ENCODE measurements at places on chromosomes 2 and 18.

GRCh38 chr2:37068686-37069085, 15.5 kb downstream of the HEATR5B start:
- DNase-seq: no peak

DNA sequence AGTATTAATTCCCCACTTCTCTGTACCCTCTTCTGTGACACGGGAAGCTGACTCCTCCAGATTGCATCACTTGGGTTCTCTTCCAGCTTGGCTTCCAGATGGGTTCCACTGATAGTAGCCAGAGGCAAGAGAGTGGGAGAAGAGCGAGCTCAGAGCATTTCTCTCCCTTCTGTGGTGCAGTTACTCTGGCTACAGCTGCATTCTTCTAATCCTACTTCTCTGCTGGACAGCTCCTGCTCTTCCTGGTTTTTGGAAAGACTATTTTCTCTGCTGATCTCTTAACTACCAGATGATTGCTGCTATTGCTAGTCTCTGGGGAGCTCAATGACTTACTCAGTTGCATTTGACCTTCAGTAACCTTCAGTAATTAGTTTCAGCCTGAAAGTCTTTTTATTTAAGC, 187.5 kb upstream of the MAP2 start:
- DNase-seq: no peak

- DNase-seq: peak; percentile 59
These were observed 1552.3 kb upstream of the SLC39A10 start for GRCh38 chr2:194104687-194105086.

GRCh38 chr2:188978291-188979081, 4.3 kb downstream of the COL3A1 start:
- DNase-seq: no peak

GRCh38 chr2:15799432-15799827, 140.9 kb upstream of the MYCN start:
- DNase-seq: no peak

- no peak for DNase-seq
These were observed 24.3 kb downstream of the SMYD1 start for GRCh38 chr2:88091943-88092342.

GRCh38 chr2:166238176-166238575, 110.4 kb upstream of the SCN1A start:
- no peak for DNase-seq

DNA sequence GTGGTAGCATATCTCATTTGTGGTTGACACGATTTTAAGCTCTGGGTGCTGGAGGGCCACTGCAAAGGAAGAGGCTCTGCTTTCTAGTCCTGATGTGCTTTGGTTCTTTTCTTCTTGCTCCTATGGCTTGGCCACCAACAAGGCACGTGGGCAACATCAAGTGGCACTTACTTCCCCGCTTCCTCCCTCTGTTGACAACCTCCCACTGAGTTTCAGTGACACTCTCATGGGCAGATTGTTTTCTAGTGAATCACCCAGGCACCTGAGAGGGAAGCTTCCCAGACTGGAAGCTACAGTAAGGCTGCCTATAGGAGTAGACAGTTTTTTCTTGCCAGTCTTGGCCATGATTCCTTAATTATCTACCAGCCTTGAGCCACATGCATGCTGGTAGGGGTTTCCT, 89.0 kb downstream of the NBAS start:
- DNase-seq: no peak

GRCh38 chr18:77107292-77107691, 25.3 kb downstream of the MBP start:
- DNase-seq: no peak

DNA sequence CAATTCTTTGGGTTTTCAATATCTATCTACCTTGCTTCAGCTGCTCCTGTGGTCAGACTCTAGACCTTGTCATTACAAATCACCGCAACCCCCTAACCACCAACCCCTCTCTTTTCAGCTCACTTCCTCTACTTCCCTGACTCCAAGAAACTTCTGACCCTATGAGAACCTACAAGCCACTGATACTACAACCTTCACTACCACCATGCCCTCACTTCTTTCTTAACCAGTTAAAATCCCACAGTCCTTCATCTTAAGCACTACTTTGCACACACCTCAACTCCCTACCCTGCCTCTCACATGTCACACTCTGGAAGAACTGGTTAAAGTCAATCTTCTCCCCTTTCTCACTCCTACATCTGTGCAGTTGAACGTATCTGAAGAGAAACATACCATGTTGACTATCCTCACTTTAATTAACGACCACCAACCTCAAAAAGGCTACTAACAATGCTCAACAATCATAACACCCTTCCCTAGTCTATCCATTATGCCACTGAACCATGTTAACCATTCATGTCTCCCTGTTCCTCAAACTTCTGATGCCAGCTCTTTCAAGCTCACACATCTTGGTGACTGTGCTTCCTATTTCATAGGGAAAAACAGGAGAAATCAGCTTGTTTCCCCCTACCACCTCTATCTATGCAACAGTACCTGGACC, 12.6 kb downstream of the EIF2AK3 start:
- DNase-seq: no peak

DNA sequence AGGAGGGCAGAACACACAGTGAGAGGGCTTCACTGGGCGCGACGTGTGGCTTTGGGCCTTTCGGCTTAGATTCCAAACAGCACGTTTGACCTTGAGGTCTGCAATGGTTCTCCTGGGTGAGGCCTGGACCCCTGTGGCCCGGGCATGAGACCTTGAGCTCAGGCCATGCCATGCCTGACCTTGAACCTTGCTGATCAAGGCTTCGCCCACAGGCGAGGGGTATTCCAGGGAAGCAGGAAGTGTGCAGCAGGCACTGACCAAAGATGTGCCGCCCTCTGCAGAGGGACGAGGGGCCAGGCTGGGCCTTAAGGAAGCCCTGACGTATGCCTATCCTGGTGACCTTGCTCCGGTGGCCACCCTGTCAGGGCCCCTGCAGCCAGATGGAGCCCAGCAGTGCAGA, 178.3 kb upstream of the HDAC4 start:
- no peak for DNase-seq

- peak; percentile 74 for DNase-seq
These were observed 1.6 kb downstream of the ZNF516 start for GRCh38 chr18:76493213-76494161.

DNA sequence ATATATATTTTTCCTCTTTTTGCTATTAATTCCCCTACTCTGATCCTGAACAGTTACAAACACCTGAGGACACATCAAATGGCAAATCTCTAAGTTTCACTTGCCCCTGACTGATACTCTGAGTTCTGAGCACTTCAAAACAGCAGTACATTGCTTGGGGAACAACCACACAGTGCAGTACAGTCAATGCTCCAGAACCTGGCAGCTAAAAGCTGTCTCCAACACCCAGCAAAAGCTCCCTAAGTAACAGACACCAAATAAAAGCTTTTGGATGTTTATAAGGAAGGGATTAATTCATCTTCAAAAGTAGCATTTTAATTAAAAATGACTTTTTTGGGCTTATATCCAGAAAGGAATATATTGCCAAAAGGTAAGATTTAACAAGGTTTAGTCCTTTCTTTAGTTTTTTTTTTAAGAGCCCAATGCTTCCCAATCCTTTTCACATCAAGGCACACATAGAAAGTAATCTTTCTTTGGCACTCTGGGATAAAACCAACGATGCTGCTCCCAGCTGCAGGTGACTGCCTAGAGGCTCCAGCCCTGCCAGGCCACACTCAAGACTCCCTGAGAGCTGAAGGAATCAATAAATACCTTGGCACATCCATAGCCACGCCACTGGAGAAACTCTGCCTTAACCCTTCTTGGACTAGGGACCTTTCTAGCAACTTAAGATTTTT, 164.9 kb upstream of the ZFP36L2 start:
- no peak for DNase-seq

GRCh38 chr2:74702001-74702715, 48.1 kb downstream of the SEMA4F start:
- DNase-seq: no peak

- DNase-seq: no peak
These were observed 6.7 kb upstream of the SCN1A start for GRCh38 chr2:166134252-166135151.

DNA sequence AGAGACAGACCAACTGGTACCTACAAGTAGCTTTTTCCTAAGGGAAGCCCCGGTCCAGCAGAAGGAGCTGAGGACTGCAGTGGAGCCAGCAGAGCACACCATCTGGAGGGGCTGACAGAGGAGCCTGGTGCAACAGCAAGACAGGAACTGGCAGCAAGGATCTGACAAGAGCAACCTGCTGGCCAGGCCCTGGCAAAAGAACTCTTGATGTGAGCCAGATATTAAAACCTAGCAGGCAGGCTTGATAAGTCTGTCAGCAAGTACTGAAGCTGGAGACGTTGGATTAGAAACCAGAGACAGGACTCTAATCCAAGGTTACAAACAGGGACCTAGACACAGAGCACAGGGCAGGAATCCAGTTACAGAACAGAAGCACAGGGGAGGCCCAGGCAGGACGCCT, 260.7 kb upstream of the MGAT5 start:
- no peak for DNase-seq

- no peak for DNase-seq
These were observed 10.1 kb downstream of the IWS1 start for GRCh38 chr2:127516041-127516762.

DNA sequence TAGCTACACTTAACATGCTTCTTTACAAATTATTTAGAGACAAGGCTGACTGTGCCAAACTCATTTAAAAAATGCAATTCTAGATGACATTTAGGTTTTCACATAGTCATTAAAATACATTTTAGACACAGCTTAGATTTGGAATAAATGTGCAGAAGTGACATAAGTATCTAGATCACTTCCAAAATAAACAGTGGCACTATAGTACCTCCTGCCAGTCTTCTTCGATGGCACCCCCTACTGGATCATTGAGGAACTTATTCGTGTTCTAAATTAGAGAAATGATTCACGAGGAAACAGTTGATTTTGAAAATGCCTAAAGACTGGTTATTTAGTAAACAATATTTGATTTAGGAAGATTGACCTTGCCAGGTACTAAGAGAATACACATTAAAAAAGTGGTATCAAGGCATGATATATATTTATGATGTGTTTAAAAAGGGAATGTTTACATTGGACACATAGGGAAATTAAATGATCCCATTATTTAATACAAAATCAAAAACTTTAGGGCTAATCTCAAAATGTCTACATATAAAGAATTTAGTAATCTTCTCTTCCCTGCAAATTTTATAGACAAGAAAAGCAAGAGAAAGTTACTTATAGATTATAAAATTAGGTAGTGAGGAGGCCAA, 323.9 kb downstream of the XIRP2 start:
- peak; percentile 22 for DNase-seq

GRCh38 chr2:13574831-13575230, 858.1 kb downstream of the TRIB2 start:
- no peak for DNase-seq

- DNase-seq: no peak
These were observed 365.7 kb downstream of the ZEB2 start for GRCh38 chr2:144154205-144154604.

DNA sequence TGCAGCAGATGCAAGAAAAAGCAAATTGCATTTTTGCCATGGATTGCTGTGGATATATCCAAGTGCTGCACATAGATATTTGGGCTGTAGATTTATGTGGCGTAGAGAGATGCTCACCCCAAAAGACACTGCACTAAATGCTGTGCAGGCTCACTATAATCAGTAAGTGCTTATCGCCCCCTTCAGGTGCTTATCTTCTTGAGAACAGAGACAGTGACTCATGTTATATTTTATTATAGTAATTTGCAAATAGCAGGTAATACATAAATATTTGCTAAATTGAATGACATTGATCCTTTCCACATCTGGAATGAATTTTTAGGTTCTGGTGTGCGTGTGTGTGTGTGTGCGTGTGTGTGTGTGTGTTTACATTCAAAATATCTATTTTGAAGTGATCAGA, 36.8 kb upstream of the PLEKHM3 start:
- DNase-seq: no peak

DNA sequence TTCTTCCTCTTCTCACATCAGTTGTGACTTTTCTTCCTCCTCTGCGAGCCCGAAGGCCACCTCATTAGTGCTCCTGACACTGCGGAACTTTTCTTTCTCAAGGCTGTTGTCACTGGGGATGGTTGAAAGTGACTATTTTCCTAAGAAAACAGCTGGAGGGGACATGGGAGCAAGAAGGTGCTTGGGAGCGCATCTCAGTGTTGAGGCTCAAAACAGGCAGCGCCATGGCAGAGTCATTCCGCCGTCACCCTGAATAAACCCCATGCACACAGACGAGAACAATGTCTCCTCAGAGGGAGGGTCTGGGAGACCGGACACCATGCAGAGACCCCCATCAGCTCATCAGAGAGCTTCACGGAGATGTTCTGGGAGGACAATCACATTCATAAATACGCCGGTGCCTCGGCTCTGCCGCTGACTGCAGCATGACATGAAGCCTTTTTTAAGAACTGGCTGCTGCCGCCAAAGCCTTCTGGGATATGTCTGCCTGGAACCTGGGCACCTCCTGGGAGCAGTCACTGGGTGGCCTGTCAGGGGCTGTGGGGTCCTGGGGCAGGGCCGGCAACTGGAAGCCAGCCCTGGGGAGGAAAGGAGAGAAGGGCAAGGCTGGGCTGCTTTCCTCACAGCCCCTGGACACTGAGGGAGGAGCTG, 19.2 kb downstream of the ATOH8 start:
- no peak for DNase-seq

- DNase-seq: no peak
These were observed 64.1 kb downstream of the CHRNA1 start for GRCh38 chr2:174699993-174700766.

DNA sequence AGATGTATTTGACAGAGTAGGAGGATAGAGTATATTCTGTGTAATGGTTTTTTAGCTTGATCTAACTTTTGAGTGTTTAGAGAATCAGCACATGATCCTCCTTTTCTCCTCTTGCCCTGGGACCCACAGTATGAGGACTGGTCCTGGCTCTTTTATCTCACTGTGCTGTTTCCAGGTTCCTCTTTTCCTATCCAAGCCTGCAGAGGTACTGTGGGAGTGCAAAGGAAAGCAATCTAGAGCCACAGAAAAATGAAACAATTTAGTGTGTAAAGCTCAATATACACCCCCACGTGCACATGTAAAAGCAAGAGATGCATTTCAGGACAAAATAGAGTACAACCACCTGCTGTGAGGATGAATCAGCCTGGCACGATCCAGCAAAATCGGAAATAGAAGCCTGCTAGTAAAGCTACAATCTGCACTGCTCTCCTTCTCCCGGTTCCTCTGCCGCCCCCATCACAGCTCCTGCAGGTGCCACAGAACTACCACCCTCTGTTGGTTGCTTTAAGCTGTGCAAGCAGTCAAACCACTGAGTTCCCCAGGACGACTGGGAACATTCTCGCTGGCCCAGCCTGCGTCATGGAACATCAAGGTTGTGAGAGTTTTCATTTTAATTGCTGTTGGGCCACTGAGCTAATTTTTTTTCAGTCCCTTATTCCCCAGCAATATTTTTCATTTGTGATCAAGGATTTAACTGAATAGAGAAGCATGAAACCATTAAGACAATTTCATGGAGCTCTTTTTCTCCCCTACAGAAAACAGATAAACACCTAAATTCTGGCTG, 47.8 kb upstream of the MAPRE3 start:
- peak; percentile 21 for DNase-seq
